ENCODE measurements at places on chromosomes 2 and 18.

- no peak for DNase-seq
Measured at GRCh38 chr2:145626301-145626700, 1106.4 kb upstream of the ZEB2 start.

DNA sequence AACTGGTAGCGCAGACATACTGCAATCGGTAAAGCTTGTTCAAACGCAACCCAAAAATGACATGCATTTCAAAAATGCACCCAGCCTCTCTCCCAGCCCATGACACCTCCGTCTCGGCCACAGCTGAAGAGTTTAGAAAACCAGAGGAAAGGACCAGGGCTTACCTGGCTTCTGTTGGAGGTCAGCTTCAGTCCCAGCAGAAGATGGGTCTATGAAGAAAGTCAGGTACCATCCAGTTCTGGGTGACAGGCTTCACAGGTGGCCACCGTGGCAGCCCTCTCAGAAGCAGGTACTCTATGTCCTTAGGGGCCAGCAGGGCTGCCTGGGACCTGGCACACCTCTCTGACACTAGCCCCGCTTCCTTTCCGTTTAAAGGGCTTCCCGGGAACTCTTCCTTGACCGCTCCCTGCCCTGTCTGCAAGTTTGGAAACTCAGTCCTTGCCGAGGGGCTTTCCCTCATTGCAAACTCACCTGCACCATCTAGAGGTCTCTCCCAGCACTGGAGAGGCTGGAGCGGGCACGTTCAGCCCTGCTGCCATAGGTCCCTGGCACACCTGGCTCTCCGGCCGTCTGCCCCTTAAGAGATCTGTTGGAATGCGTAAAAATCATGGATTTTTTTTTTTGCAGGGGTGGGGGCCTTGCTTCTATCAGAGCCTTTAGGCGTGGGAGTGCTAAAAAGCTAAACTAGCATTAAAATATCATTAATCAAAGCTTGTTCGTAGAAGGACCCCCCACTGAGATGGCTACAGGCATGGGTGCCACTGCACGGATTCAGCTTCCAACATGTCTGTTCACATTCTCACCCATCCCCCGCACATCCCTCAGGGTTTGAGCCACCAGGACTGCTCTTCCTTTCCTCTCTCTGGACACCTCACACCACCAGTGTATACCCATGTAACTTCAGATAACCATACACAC is at the start of gene EDAR:
TSS of gene EDAR (minus strand) at position 425 of the 918 bp plus-strand sequence. CDS start 58,206 bp downstream, outside the sequence.
- DNase-seq, result peak; percentile 54

DNA sequence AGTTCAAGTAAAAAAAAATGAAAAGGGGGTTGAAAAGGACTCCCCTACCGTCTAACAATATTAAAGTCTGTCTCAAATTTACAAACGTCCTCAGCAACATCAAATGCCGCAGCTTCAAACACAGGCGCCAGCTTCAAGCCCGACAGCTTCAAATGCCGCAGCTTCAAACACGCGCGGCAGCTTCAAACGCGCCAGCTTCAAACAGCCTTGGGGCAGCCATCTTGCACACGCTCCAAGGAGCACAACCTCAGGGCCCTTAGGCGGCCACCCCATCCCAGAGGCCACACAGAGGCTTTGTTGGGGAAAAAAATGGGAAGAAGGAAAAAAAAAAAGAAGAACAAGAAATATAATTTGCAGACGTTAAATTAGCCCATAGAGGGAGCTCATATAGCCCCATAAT is 244.4 kb upstream of the VRK2 start:
- no peak for DNase-seq

GRCh38 chr2:24577481-24577880 is 86.4 kb downstream of the NCOA1 start:
- DNase-seq, result no peak

GRCh38 chr2:240597419-240598181 is 11.1 kb downstream of the CAPN10 start:
- no peak for DNase-seq

- no peak for DNase-seq
Measured at GRCh38 chr2:52000151-52000855, 968.4 kb upstream of the NRXN1 start.

DNA sequence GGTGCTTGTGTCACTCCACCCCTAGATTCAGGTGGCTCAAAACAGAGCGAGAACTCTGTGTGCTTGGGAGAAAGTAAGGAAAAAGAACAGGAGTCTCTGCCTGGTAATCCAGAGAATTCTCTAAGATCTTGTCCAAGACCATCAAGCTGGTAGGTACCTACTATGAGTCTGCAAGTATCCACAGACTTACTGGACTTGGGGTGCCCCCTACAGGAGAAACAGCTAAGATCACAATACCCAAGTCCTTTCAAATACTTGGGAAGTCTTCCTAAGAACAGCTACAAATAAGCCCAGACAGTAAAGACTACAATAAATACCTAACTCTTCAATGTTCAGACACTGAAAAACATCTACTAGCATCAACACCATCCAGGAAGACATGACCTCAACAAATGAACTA is 1143.6 kb upstream of the ACVR2A start:
- peak; percentile 12 for DNase-seq

DNA sequence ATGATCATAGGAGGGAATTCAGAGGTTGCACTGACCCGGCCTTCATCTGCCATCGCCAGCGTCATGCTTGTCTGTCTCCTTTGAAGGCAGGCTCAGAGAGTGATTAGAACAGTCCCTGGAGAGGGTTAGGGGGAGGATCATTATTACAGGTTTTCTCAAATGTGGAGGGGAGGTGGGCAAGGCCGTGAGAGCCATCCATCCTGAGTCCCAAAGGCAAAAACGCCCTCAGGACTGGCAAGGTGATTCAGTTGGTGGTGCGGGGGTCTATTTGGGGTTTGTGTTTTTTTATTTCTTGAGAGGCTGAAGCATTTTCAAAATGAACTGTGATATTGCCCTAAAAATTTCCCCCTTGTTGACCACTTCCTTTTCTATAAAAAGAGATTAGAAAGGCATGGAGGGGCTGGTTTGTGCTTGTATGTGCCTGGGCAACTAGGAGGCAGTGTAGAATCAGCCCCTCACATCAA is 39.3 kb upstream of the GYPC start:
- DNase-seq, result no peak

GRCh38 chr18:30970196-30970816 is 72.2 kb downstream of the DSC3 start:
- DNase-seq, result peak; percentile 43

DNA sequence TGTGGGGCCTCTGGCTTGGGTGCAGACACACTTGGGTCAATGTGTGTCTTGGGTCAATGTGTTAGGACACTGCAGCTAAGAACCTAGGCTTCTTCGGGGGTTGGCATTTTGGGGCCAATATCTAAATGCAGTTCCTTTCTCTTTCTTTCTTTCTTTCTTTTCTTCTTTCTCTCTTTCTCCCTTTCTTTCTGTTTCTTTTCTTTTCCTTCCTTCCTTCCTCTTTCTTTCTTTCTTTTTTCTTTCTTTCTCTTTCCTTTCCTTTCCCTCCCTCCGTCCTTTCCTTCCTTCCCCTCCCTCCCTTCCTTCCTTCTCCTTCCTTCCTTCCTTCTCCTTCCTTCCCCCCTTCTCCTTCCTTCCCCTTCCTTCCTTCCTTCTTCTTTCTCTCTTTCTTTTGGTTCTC is 57.7 kb upstream of the OSR1 start:
- DNase-seq, result no peak

- DNase-seq, result no peak
Measured at GRCh38 chr2:124380221-124380749, 355.2 kb downstream of the CNTNAP5 start.

DNA sequence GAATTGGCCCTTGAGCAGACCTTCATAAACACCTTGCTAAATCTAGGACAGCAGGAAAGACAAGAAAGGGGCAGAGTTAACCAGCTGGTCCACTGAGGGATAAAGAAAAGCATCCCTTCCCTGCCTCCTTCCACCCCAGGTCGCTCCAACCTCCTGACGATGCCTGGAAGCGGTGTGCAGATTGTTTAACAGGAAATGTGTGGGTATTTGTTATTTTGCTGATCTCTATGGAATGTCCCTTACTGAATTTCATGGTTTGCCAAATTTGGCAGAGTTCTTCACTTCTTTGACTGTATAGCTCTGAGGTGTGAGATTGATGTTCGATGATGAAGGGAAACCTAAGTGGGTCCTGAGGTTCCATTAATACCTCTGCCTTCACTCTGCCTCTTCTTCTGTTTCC is 72.9 kb downstream of the MAP3K20 start:
- no peak for DNase-seq

DNA sequence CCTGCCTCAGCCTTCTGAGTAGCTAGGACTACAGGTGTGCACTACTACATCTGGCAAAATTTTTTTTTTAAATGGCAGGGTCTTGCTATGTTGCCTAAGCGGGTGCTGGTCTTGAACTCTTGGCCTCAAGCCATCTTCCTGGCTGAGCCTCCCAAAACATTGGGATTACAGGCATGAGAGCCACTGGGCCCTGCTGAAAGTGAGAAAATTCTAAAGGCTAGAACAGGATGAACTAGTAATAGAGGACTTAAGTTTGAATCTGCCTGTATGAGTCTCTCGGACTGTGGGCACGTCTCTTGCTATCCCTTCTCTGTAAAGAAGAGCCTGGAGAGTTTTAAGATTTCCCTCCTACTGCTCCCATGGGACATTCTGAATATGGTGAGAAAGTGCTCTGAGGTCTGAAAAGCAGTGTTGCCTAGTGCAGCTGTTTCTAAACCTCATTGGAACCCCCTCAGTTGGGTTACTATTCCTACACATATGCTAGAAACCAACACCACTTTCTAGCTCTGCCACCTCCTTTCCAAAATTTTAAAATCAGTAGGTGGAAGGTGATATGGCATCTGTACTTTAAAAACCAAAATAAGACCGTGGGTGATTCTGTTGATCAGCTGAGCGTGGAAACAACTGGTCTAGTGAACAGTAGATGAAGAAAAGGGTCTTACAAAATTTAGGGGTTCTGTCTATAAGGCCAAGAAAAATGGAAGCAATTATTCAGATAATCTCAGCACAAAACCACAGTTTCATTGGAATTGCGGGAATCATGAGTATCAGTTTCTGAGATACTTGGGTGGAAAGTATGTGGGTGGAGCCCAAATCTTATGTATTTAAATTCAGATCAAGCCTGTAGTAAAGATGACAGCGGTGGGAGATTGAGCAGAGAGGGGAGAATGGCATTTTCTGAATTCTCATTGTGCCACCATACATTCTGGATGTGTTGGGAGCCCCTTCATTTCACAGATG is 259.8 kb upstream of the CXCR4 start:
- DNase-seq, result no peak

DNA sequence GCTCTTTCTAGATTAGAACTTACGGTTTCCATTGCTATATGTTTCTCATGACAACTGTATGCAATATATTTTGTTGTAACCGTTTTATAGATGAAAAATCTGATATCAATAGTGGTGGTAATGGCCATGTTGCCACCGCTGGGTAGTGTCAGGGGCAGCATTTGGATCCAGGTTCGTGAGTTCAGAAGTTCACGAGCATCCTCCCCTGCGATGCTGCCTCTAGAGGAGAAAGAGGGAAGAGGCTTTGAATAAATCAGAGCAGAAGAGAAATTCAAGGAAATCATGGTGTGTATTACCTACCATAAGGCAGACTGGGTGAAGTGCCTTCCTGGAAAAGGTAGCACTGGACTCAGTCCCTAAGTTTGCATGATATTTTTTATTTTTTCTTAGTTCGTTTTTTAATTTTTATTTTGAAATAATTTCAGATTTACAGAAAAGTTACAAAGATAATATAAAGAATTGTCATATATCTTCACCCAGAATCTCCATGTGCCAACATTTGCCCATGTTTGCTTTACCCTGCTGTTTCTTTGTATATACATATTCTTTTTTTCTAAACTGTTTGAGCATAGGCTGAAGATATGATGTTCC is 3.3 kb upstream of the ZBTB7C start:
- DNase-seq, result peak; percentile 58

DNA sequence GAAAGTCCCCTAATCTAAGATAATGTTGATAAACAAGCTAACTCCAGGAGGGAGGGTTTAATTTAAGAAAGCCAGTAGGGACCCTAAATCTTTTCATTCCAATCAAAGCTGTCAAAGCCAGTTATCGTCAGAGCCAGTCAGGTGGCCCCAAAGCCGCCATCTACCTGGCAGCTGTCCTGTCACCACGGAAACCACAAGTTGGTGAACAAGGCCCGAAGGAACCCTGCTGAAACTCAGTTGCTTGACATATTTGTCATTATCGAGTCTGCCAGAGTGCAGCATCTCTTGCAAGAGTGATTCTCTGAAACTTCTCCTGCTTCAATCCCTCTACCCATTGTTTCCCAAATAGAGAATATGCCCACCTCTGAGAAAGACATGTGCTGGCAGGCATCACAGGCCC is 30.8 kb upstream of the POLE4 start:
- no peak for DNase-seq

- DNase-seq, result no peak
Measured at GRCh38 chr2:101781326-101781725, 83.8 kb downstream of the MAP4K4 start.

DNA sequence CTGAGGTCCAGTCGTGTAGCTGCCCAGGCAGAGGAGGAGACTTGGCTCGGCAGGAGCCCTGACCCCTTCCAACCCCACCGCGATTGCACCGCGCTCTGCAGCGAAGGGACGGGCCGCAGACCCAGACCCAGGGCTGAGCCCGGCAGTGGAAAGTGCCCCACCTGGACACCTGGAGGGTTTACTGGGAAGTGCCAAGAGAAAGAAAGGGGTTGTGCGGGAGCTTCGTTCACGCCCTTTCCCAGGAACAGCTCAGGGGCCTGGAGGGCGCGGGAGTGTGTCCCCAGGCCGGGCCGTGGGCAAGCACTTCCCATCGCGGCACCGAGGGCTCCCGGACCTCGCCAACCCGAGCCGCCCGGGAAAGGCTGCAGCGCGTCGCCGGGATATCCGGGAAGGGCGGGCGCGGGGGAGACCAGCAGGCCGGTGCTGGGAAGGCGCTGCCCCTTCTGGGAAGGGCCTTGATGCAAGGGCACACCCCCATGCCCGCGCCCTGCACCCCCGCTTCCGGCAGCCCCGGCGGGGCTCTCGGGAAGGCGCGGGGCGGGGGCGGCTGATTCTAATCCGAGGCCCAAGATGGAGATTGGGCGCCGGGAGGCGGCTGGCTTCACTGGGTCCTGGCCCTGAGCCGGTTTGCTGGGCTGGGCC is 36.1 kb upstream of the MRPL33 start:
- DNase-seq, result peak; percentile 86

DNA sequence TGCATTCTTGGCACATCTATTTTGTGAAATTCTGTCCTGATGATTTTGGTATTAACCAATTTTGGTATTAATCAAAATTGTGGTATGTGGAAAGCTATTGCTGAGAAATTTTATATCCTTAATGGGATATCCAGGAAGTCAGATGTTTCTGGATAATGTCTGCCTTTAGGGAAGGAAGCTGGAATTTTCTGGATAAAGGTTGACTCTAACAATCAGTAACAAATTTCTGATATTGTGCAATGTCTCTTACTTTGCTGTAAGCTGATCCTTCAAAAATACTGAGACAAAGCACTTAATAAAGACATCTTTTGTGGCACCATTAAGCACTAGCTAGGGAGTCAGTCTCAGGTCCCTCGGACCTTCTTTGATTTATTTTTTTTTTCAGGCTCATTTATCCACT is 100.8 kb upstream of the UGP2 start:
- no peak for DNase-seq

- no peak for DNase-seq
Measured at GRCh38 chr2:9800975-9801726, 42.1 kb upstream of the TAF1B start.

- DNase-seq, result no peak
Measured at GRCh38 chr2:86772611-86773010, 18.1 kb downstream of the CD8A start.

GRCh38 chr2:47602996-47603395 is 179.9 kb upstream of the MSH6 start:
- no peak for DNase-seq

All from ACHN (cell line).